AG04450 (cell line): ENCODE measurements at places on chromosomes 16 and 17. TPM values are rescaled to one million over a fixed set of nuclear protein-coding genes. Genes with fewer than 3 reads are reported as not detected.
A peak's percentile ranks its signal among the peaks of the same experiment; 100 is the strongest.

The MYH11 gene
- polyA plus RNA-seq = 0.20 and 0.22 TPM in 2 replicates

The EIF3CL gene
- polyA plus RNA-seq = 44.2 and 67.9 TPM in 2 replicates

The ENPP7 gene
- not detected in 2 replicates for polyA plus RNA-seq

The ZFPM1 gene
- 0.20 TPM in 2 replicates for polyA plus RNA-seq

The TBC1D3K gene
- not detected in 2 replicates for polyA plus RNA-seq

The ABCC11 gene
- 0.06 and 0.19 TPM in 2 replicates for polyA plus RNA-seq

The G6PC1 gene
- not detected in 2 replicates for polyA plus RNA-seq

DNA sequence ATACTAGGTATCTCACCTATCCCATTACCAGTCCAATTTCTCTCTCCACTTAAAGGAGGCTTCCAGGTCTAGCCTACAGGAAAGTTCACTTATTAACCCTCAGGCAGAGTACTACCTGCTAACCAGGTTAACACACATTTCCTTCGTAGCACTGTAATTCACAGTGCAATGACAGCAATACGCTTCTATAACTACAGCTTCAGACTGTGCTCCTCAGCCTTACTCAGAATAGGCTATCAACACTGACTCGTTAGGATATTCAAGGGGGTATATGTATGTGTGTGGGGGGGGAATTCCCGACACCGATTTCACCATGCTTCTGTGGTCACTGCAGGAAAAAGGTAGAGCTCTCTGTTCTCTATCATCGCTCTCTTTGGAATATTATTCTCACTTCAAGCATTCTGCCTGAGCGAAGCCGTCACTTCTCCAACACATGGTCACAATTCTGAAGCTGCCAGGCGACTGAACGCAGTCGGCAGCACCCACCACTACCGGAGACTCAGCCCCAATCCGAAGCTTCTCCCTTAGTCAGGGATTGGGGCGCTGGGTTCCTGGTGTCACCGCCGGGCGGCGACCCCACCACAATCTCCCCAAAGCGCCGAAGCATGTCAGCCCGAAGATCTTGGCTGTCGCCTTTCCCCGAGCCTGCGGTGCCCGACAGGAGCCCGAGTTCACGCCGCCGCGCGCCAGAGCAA, 618 bp downstream of the GGA3 start:
- no peak for DNase-seq

GRCh38 chr16:1441391-1441829, 2.9 kb downstream of the CCDC154 start:
- DNase-seq = no peak

DNA sequence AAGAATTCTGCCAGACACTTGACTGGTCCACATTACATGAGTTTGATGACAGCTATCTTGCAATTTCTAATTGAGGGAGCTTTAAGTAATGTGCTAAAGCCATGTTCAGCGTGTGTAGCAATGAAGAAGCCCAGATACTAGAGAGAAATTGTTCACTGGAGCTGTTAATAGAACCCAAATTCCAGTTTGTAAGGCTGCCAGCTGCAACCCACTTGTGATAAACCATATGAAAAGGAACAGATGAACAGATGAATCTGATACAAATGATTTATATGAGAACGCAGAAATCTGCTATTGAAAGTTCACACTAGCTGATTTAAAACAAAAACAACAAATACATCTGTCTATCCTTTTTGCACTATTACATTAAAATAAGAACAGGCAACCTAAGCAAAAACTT, 6.2 kb downstream of the NACA2 start:
- DNase-seq = no peak

DNA sequence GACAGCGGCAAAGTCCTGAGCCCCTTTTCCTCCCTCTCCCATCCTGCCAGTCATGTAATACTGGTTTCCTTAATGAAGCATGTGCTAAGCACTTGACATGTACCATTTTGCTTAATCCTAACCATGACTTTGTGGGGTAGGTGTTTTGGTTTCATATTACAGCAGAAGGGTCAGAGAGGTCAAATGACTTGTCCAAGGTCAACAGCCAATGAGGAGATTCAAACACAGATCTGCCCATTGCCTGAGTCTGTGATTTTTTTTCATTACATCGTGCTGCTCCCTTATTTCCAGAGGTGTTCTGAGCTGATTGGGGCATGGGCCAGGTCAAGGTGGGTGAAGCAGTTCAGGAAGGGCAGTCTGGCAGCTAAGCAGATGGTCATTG, 17.6 kb upstream of the PHF12 start:
- DNase-seq = no peak

DNA sequence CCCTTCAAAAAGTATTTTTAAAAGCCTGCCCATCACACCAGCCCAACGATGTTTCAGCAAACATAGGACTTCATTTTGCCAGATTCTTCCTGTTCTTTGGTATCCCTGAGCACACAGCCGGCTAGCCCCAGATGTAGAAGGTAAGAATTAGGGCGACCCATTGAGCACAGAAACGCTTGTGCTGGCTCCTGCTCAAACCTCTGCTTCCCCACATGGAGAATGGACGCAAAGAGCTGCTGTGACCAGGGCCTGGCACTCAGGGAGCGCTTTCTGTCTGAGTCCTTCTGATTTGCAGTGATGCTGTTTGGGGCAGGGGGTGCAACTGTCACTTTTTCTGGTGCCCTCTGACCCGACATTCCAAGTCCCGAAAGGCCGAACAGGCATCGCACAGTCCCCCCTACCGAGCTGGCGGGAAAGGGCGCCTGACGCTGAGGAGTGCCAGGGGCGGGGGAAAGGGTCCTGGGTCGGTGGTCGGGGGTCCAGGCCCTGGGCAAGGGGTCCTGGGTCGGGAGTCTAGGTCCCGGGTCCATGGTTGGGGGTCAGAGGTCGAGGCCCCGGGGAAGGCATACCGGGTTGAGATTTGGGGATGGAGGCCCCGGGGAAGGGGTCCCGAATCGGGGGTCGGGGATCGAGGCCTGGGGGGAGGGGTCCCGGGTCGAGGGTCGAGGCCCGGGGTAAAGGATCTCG, 930 bp downstream of the CHMP1A start:
- no peak for DNase-seq

DNA sequence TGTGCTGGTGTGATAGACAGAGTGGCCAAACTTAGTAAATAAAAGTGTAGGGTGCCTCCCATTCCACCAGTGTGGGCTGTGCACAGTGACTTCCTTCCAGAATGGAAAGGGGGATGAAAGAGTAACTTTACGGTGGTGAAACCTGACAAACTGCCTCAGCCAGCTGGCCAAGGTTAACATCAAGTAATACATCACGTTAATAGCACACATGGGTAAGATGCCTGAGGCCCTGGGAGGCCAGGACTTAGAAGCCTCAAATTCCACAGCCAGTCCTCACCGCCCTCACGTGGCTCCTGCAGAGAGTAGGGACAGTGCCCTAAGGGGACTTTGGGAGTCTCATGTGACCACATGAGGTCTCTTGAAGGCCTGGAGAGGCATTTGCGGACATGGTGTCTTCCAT, 14.1 kb downstream of the RMI2 start:
- peak; percentile 52 for DNase-seq

DNA sequence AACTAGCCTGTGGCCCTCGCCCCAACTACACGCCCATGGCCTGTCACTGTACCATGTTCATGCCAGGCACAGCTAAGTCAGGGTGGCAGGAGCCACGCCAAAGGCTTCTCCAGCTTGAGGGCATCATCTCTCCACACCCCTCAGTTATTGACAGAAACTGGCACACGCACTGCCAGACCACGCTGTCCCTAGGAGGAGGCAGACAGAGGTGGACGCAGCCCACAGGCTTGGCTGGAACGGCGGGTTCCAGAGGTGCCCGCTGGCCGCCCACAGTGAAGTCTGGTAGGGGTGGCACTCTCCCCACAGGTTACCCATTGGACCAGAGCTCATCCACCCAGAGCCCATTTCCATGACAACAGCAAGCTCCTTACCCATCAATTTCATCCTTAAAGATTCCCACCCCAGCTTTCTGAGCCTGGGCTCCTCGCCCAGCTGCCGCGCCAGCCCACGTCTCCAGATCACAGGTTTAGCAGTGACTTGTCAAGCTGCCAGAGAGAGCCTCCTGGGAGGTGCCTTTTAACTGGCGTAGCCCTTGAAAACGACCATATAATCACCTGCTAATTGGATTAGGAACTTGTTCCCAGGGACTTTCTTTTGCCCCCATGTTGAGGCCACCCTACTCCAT, 27.9 kb downstream of the RPRML start:
- no peak for DNase-seq

GRCh38 chr16:52389045-52389444, 157.9 kb downstream of the TOX3 start:
- no peak for DNase-seq

DNA sequence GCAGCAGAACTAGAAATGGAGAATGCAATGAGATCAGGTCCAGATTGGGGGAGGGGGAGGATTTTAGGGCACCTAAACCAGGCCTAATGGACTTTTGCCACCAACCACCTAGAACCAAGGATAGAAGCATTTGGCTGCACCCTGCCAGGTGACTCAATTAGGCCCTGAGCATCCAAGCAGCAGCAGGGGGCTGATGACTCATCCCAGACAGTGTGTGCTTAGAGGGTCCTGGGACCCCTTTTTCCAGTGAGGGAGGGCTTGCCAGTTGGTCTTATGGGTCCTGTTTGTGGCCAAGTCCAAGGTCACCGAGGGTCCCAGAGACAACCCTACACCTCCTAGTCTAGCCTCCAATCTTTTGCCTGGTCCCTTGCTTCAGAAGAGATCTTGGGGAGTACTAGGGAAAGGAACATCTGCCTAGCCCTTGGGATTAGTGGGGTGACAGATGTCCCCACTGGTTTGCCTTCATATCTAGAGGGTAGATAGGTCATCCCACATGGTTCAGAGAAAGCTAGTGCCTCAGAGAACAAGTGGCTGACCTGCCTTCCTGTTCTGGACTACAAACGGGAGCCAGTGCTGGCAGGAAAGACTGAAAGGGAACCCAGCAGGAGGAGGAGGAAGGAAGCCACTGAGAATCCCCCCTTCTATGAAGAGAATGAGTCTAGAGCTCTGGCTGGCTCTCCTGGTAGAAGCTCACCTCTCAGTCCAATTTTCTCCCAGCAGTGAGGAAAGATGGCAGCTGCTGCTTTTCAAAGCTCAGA, 1.6 kb upstream of the TBKBP1 start:
- DNase-seq = no peak

GRCh38 chr16:4882633-4883285, 35.5 kb downstream of the UBN1 start:
- no peak for DNase-seq

GRCh38 chr17:50355701-50356341, 9.9 kb downstream of the XYLT2 start:
- no peak for DNase-seq

DNA sequence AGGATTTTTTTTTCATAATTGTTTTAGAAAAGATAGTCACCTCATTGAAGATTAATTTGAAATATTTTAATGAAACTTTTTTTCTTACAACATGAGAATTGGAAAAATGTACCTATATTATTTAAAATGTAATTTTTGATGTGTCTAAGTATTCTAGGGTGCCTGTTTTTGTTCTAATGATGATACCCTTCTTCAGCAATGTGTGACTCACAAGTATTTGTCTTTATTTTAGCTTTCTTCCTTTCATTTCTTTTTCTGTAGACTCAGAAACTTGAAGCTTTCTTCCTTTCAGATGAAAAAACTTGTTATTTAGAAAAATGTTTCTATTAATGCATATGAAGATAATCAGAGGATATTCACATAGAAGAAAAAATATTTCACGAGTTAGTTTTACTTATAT, 231.8 kb downstream of the BCAS3 start:
- no peak for DNase-seq

DNA sequence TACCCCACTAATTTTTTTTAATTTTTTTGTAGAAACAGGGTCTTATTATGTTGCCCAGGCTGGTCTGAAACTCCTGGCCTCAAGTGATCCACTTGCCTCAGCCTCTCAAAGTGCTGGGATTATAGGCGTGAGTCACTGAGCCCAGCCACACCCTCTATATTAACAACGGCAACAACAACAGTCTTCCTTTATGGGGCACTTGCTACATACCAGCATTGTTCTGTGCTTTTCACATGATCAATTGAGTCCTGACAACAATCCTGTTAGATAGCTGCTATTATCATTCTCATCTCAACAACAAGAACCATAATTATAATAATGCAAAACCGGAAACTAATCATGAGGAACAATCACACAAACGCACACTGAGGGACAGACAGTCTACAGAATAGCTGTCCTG, 12.6 kb upstream of the ARL5C start:
- no peak for DNase-seq

- no peak for DNase-seq
Measured at GRCh38 chr16:83615141-83615952, 192.4 kb upstream of the HSBP1 start.

DNA sequence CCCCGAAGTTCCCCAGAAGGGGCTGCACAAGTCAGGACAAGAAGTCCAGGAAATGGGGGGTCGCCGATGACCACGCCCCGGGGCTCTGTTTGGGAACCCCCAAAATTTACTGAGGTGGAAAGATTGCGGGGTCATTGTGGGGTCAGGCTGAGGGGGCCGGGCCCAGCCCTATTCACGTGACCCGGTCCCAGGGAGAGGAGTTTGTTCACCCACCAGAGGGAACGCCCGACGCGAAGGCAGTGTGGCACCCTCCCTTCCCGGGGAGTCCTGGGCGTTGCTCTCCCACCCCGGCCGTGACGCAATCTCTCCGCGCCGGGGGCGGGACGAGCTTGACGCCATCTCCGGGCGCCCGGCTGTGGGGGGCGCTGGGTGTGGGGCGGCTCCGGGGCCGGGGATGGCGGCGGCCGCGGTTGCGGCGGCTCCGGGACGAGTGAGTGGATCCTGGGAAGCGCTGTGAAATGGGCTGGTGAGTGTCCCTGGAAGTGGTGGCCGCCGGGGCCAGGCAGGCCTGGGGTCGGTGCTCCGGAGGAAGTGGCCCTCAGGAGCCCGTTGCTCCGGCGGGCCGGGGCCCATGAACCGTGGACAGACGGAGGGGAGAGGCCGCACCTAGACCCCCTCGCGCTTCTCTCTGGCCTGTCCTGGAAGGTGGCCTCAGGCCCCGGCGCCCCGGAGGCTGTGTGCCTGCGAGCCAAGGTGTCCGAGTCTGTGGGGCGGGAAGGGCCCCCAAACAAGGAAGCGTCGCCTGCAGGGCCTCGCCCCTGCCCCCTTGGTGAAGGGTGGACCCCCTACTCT, at the start of gene ATXN1L:
Gene ATXN1L, plus strand, starts transcription at position 338 of the 792 bp plus-strand sequence. CDS start 3,765 bp downstream, outside the sequence.
- peak; percentile 75 for DNase-seq

DNA sequence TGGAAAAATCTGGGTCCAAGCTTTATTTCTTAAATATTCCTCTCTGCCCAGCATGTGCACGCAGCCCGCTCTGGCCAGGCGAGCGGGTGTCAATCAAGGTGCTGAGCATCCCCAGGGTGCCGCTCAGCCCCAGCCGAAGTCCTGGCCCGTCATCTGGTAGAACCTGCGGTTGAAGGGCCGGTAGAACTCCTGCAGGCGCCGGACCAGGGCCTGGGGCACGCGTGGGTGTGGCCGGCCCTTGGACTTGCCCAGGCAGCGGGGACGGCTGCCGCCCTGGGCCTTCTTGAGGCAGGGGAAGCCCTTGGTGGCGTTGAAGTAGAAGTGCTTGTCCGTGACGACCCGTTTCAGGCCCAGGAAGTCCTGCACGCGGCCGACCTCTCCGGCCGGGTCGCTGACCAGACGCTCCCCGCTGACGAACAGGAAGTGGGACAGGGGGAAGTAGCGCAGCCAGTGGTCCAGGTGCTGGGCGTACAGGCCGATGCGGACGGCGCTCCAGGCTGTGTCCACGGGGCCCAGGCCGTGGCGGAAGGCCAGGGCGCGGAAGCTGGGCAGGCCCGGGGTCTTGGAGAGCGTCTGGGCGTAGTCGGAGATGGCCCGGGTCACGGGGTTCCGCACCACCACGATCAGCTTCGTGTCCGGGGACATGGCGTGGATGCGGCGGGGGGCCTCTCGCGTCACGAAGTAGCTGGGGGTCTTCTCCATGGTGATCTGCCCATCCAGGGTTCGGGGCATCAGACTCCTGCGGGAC, 6.6 kb downstream of the HS3ST6 start:
- no peak for DNase-seq
